Tibial artery (tissue), 4 donors: ENCODE measurements at places on chromosomes 5 and 9.

DNA sequence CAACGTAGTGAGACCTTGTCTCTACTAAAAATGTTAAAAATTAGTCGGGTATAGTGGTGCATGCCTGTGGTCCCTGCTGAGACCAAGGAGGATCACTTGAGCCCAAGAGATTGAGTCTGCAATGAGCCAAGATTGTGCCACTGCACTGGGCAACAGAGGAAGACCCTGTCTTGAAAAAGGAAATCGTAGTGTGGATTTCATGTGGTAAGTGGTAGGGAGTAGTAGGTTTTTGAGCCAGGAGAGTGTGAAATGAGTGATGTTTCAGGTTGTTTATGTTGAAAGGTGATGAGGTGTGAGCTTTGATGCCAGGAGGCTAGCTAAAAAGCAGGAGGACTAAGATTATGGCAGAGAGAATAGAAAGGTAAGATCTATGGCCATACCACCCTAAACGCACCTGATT, 5.9 kb downstream of the MATR3 start:
- no peak for DNase-seq

GRCh38 chr9:72924154-72924790, 28.6 kb downstream of the ALDH1A1 start:
- DNase-seq = no peak

DNA sequence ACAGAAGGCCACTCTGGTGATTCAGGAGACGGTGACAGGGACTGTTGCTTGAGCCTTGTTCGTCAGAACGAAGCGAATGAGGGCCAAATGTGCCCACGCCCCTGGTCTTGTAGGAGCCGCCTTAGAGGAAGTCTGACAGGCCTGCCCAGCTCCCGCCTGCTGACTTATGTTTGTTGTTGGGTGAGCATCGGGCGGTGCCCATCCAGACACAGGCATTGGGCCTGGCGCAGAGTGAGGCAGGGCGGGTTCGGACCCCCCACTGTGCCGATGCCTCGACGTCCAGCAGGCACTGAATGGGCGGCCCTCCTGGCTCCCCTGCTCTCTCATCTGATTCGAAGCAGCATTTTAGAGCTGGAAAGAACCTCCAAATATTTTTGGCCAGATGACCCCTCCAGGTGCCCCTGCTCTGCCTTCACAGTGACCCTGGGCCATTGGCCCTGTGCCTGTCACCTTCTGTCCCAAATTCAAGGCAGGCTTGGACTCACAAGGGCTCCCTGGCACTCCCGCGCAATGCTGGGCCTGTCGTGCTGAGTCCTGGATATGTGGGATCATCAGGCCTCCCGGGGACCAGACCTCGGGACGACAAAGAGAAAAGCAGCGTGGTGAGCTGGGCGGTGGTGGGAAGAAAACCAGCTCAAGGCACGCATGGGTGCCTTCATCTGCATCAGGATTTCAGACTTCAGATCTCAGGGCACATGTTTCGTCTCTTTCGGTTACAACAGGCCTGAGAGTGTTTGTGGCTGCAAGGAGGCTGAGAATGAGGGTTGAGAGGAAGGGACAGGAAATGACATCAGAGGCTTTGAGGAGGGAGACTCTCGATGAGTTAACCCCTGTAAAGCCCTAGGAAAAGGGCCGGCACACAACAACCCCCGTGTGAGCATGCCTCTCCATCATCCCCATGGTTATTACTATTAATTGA, 37.1 kb upstream of the OLFM1 start:
- DNase-seq = peak; percentile 50

DNA sequence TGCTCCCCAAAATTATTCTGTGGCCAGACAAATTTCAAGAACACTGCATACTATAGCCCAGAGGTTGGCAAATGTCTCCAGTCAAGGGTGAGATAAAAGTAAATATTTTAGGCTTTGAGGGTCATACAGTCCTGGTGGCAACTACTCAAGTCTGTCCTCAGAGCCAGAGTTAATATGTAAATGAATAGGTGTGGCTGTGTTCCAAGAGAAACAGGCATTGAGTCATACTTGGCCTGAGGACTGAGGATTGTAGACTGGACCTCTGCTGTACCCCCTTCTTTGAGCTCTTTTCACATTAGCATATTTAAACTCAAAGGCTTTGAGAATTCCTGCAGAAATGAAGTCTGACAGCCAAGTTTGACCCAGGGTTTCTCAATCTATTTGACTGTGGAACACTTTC, 129.2 kb upstream of the PTCH1 start:
- DNase-seq = no peak

DNA sequence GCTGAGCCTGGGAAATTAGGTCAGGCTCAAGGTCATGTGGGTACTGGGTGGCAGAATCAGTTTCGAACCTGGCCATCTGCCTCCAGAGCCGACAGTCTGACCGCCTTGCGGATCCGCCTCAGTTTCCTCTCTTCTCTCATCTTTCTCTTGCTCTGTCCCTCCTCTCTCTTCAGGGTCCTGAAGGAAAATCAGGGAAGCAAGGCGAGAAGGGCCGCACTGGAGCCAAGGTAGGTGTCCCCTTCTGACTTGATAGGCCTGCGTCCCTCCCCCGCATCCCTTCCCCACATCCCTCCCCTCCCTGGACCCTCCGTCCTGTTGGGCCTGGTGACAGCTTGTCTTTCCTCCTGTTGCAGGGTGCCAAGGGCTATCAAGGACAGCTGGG, 40.8 kb upstream of the ORM1 start:
- no peak for DNase-seq

GRCh38 chr5:168843277-168844015, 264.3 kb upstream of the PANK3 start:
- no peak for DNase-seq

DNA sequence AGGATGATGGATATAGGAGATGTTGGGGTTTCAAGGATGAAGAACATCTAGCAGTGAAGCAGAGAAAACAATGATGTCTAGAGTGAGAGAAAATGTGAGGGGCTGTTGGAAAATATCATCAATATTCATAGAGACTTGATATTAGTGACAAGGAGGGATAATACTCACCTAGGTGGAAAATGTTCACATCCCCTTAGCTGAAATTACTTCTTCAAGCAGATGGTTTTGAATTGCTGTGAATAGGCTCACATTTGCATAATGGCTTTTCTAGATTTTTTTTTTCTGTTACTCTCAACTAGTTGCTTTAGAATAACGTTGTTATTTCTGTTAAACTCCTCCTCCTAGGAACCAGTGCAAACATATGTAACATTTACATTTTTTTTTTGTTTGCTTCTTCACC, 61.6 kb upstream of the MAP1B start:
- no peak for DNase-seq

DNA sequence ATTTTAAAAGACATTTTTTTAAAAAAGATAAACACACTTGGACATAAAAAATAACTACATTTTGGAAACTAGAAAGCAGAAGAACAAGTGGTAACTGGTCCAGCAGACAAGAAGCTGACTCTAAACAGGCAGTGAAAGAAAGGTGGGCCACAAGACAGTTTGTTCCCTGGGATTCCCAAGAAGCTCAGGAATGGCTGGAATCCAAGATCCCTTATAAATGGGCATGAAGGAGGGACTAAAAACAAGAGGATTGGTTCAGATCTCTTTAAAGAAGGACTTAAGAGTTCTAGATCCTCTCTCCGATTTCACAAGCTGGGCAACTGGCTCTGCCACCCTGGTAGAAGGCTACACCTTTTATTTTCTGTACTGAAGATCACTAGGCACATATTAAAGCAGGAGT, 102.8 kb downstream of the ARL15 start:
- DNase-seq = no peak

DNA sequence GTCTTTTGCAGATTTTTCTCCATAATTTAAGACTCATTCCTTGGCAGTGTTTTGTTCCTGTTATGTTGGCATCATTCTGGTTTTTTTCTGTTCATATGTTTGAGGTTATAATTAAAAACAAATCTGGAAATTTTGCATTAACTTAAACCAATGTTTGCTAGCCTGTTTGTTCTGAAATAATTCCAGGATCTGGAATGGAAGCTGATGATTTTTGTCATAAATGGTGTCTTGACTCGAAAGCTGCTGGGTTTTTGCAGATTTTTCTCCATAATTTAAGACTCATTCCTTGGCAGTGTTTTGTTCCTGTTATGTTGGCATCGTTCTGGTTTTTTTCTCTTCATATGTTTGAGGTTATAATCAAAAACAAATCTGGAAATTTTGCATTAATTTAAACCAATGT, 318.7 kb upstream of the IRX4 start:
- DNase-seq = no peak

DNA sequence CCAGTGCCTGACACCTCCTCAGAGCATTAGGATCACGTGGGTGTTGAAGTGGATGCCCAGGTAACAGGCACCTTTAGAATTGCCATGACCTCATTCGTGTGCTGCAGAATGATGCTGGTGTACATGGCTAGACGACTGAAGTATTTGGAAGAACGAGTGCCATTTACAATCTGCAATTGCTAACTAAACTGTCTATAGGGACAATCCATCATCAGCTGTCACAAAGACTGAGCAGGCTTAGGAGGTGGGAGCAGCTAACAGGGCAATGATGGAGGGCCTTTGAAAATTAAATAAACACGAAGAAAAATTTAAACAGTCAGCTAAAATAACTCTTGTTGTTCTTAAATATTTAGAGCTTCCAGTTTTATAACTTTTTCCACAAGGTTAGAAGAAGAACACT, 375.8 kb downstream of the GADD45G start:
- DNase-seq = no peak

GRCh38 chr5:63958654-63959053, 3.6 kb downstream of the HTR1A start:
- DNase-seq = no peak

GRCh38 chr5:79560771-79561524, 47.0 kb upstream of the HOMER1 start:
- no peak for DNase-seq

DNA sequence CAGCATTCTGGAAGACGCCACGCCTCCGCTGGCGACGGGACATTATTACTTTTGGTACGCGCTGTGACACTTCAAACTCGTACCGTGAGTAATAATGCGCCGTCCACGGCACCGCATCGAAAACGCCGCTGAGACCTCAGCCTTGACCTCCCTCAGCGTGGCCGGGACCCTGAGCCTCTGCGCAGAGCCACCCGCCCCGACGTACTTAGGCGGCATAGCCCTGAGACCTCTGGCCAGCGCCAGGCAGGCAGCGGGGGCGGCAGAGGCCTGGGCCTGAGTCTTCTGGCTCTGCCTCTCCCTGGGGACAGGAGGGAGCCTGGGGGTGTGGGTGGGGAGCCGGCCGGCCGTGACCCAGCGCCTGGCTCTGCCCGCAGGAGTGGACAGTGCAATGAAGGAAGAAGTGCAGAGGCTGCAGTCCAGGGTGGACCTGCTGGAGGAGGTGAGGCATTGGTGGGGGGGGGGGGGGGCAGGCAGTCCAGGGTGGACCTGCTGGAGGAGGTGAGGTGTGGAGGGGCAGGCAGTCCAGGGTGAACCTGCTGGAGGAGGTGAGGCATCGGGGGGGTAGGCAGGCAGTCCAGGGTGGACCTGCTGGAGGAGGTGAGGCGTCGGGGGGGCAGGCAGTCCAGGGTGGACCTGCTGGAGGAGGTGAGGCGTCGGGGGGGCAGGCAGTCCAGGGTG, 8.0 kb downstream of the EGFL7 start:
- no peak for DNase-seq

DNA sequence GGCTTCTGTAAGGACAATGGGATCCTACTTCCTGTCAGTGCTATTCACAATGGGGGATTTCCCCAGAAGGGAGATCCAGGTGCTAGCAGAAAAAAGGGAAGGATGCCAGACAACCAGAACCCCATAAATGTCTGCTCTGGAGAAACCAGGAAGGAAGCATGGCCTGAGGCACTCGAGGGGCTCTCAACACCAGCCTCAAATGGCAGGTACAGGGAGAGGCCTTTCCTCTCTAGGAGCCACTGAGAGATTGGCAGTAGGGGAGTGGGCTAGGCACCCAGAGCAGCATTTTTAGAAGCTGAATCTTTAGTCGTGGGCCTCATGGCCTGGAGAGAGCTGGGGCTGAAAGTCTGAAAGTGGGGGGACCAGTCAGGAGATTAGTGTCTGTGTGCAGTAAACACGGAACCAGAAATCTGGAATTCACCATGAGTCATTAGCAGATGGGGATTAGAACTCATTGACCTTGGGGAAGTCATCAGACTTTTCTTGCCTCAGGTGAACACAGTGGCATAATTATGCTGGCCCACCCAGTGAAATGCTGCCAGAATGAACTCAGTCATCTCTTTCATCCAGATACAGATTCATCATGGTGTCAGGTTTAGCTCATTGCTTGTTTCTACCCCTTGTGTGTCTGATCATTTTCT, 28.3 kb downstream of the ARHGEF28 start:
- no peak for DNase-seq

DNA sequence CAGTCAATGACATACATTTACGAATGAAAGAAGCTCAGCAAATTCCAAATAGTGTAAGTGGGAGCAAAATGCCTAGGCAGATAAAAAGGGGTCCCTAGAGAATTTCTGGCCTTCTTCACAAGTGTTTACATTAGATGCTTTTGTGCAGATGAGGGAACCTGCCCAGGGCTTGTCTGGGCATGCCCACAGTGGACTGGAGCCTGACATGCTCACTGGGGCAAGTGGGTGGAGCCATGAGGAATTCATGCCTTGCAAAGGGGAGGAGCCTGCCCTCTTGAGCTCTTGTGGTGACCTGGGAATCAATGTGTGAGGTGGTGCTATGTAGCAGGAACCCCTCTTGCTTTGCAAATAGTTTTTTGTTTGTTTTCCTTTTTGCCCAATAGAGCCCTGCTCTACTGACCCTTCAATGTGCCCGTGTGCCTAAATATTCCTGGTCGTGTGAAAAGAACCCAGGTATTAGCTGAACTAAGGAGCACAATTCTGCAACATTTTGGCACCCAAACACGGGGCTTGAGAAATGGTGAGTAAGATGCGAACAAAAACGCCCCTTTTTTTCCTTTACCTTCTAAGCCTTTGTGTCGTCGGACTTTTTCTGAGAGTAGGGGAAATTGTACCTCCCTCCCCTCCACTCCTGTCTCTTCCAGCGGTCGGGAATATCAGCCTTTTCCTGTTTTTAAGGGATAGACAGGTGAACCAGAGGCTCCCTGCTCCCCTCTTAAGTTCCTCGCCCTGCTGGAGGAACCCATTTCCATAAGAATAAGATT, 433.8 kb upstream of the CDH9 start:
- DNase-seq = no peak

DNA sequence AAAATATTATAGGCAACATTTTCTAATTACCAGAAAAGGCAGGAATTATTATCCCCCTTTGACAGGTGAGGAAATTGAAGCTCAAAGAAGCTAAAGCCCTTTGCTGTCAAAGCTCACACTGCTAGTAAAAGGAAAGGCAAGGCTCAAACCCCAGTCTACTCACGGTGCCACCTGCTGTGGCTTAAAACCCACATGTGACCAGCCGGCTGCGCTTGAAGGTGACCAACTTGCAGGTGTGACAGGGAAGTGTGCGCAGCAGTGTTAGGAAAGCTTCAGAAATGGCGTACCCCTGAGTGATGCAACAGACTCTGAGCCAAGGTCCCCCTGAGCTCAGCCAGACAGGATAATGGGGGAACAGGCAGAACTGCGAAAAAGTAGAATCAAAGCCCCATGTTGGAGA, 45.2 kb downstream of the PAX5 start:
- DNase-seq = no peak

GRCh38 chr5:158013939-158014338, 155.0 kb upstream of the CLINT1 start:
- DNase-seq = no peak

GRCh38 chr9:106403081-106403480, 459.9 kb upstream of the ZNF462 start:
- no peak for DNase-seq

GRCh38 chr5:172148381-172148780, 39.6 kb downstream of the STK10 start:
- DNase-seq = no peak

- no peak for DNase-seq
These were observed 53.6 kb upstream of the IRX2 start for GRCh38 chr5:2805080-2805479.
